Chondrocyte (in vitro differentiated cells): ENCODE measurements at places on chromosomes 4 and X. TPM values are rescaled to one million over a fixed set of nuclear protein-coding genes. Genes with fewer than 3 reads are reported as not detected.

DNA sequence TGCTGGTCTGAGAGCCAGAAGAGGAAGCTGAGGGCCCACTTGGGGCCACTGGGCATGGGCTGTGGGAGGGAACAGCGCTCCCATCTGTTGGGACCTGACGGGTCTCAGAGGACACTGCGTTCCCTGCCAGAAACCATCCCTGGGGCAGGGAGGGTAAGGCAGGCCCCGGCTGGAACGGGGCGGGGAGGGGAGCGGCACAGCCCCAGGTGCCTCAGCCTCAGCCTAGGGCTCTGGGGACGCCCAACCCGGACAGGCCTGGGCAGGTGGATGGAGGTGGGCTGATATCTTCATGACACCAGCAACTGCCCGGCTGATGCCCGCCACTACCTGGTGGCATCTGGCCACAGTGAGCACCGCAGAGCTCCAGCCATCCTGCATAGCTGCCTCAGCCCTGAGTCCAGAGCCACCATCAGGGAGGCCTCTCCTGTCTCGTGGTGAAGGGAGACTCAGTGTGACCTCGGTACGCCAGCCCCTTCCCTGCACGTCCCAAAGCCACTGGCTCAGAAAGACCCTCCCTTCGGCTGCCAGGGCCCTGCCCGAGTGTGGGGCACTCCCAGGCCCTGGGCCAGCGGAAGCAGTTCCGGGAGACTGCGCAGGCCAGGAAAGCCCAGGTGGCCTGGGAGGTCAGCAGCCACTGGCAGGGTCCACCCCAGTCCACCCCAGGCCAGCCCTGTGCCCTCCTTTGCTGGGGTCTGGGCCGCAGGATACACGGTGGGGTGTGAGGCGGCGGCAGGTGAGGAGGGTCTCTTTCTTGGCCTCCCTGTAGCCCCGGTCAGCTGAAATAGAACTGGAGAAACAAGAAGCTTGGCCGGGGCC, 34.6 kb upstream of the FGFR3 start:
- DNase-seq = no peak

The STATH gene
- total RNA-seq = not detected in 3 replicates

- DNase-seq = no peak
These were observed 540.0 kb upstream of the NR3C2 start for GRCh38 chr4:148982200-148982599.

- no peak for DNase-seq
These were observed 97.5 kb downstream of the MAOA start for GRCh38 chrX:43753637-43754036.

- DNase-seq = no peak
These were observed 116.2 kb downstream of the CBR4 start for GRCh38 chr4:168893807-168894206.

GRCh38 chr4:111937368-111937767, 207.9 kb upstream of the FAM241A start:
- no peak for DNase-seq

GRCh38 chrX:153672531-153673427, 834 bp downstream of the PNCK start:
- peak; percentile 90 for DNase-seq

- no peak for DNase-seq
These were observed at the start of gene ETNPPL for GRCh38 chr4:108762559-108763225. Gene ETNPPL (minus strand): TSS chr4:108763053. CDS start chr4:108762898, 155 bp downstream.

- no peak for DNase-seq
These were observed 328.8 kb downstream of the ADAM29 start for GRCh38 chr4:175246941-175247340.

DNA sequence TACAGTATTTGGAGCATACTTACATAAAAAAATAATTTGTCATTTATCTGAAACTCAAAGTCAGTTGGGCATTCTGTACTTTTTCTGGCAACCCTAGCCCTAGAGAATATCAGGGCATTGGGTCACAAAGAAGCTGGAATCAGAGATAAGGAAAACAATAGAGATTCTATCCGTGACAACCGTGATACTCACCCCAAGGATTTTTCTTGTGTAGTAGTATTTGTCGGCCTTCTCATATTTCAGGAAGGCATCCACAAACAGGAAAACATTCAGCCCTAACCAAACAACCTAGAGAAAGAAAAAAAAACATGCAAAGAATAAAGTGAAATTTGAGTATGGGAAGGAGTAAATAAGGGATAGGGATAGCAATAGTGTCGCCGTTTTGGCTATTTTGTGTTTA, 3.6 kb downstream of the NOX1 start:
- no peak for DNase-seq

The DCAF4L1 gene
- 0.10 to 0.24 TPM in 2 of 3 replicates, not detected in the other for total RNA-seq

The GPR119 gene
- total RNA-seq = not detected in 3 replicates

The TREX2 gene
- total RNA-seq = 0.80 to 1.6 TPM (median 1.6 TPM) in 3 replicates
